ENCODE measurements at places on chromosomes 1 and 21.

- DNase-seq, result peak; percentile 3
These were observed 29.4 kb downstream of the SPATA17 start for GRCh38 chr1:217660353-217661062.

DNA sequence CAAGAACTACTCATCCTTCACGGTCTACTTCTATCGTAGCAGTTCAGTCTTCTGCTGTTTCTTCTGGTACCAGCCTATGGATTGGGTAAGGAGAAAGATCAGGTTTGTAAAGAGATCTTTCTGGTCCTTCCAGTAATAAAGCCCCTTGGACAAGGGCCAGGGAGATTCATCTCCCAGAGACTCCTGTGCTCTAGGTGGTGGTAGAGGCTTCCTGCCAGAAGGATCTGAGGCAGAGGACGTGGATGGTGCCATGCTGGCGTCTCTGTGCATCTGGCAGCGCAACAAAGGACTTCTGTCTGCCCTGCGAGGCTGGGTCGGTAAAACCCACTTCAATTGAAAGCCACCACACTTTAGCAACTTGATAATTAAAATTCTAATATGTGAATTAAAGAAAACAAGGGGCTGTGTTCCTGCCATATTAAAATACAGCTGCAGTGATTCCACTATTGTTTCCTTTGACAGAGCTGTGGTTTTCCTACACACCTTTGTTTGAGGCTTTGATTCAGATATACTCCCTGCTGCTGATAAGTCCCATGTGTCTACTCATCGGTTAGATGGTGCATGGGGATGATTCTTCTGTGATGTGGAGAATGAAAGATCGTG is 73.6 kb downstream of the ROR1 start:
- DNase-seq, result no peak

DNA sequence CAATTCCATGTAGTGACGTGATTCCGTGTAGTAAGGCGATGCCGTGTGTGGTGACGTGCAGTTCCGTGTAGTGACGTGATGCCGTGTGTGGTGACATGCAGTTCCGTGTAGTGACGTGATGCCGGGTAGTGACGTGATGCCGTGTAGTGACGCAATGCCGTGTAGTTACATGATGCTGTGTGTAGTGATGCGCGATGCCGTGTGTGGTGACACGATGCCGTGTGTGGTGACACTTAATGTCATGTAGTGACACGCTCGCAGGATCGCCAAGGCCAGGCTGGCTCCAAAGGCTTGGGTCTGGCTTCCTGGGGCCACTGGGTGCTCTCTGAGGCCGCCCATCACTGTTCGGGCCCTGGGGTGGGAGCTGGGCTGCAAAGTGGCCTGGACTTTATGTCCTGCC is 14.2 kb downstream of the COL18A1 start:
- no peak for DNase-seq

- peak; percentile 21 for DNase-seq
These were observed 524 bp downstream of the COPA start for GRCh38 chr1:160342526-160342925.

DNA sequence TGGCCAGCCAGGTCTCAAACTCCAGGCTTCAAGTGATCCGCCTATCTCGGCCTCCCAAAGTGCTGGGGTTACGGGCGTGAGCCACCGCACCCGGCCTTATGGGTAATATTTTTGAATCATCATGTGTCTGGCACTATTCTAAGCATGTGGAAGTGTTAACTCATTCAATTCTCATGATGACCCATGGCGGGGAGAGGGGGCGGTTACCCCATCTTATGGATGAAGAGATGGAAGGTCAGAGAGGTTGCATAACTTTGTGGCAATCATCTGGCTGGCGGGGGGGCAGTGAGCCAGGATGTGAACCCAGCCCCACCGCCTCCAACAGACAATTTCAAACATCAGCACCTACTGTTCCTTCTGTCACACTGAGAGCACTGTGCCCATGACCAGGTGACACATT is 11.5 kb upstream of the TAS1R2 start:
- DNase-seq, result no peak

DNA sequence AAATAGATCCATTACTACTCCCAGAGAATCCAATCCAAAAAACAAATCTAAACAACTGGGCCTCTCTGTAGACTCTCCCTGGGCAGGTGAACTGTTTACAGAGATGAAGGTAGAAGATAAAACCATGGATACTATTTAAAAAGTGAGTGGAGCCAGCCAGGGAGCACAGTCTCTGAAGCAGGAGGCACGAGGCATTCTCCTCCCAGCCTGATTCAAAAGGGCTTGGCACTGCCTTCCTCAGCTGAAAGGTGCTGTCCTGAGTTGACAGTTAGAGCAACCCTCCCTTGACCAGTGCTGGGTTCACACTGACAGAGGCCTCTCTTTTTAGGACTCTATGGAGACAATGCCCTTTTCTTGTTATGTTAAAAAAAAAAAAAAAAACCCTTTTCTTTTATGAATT is 36.8 kb downstream of the HENMT1 start:
- DNase-seq, result no peak

DNA sequence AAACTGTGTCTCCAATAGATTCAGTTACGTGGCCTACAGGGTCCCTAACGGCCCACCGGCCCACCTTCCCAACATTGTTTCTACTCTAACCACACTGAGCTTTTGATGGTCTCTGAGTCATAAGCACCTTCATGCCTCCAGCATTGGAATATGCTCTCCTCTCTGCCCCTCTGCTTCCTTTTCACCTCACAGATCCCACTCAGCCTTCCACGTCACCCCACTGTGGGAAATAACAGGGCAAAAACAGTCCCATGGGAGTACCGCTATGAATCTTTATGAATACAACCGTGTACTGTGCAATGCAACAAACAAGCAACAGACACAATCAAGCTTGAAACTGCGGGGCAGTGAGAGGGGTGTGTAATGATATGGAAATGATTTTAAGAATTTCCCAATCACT is 5.3 kb upstream of the SARS1 start:
- DNase-seq, result no peak

DNA sequence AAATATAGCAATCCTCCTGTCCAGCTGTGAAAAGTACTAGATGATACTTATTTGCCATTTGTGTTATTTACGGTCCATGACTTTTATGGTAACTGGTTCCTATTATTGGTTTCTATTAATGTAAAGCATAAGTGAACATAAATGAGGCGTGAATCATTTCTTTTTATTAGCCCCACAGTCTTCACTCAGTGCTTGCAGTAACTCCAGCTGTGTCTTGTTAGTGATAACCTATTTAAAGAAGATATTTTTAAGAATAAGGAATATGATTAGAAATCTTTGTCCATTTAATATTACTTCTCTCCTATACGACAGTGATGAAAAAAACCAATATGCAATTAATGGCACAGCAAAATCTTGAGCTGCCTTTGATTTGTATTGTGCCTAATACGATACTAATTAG is 149.9 kb downstream of the SPATA17 start:
- DNase-seq, result no peak

DNA sequence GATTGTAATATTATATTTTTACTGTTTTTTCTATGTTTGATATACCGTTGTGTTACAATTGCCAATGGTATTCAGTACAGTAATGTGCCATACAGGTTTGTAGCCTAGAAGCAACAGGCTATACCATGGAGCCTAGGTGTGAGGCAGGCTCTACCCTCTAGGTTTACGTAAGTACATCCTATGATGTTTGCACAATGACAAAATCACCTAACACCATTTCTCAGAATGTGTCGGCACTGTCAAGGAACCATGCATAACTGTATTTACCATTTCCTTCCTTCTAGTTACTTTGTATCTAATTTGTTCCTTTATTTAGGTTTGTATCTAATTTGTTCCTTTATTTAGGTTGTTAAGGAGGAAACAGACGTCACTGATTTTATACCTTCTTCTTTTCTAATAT is 9.9 kb downstream of the NPHP4 start:
- no peak for DNase-seq

DNA sequence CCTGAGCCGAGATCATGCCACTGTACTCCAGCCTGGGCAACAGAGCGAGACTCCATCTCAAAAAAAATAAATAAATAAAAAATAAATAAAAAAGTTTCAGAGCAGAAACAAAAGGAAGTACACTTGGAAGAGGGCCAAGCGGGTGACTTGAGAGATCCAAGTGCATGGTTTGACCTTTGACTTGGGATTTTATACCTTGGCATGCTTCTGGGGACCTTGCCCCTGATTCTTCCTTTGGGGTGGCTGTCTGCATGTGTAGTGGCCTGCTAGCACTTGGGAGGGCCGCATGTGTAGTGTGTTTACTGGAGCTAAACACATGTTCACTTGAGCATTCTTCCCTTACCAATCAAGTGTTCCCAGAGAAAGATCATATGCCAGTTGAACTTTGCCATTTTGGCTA is 114.0 kb downstream of the DTL start:
- no peak for DNase-seq

DNA sequence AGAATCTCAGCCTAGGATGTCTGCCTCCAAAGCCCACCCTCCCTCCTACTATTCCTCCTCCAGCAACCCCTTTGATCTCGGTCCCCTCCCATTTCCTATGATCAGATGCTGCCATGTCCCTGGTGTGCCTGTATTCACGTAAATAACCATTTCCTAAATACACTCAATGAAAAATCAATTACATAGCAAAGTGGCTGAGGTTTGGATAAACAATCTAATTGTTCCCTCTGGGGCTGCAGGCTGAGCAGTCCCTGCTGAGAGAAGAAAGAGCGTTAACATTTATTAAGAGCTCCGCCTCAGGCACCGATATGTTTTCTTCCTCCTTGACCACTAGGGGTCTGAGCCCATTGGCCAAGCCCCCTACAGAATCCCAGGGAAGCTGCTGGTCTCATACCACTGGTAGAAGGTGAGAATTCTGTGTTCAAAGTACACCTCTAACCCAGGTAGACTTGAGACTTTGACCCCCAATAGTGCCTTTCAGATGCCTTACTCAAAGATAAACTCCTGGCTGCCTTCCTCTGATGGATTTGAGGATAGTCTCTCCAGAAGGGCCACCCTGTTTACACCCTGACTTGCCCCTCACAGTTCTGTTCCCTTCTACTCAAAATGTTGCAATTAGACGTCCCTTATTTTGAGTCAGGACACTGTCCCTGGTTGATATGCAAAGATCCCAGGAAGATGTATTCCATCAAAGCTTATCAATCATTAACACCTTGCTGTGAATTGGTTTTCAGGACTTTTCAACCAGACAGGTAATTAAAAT is 33.9 kb upstream of the CAMK1G start:
- no peak for DNase-seq

GRCh38 chr1:203076031-203076511 is 9.7 kb downstream of the MYOG start:
- no peak for DNase-seq

DNA sequence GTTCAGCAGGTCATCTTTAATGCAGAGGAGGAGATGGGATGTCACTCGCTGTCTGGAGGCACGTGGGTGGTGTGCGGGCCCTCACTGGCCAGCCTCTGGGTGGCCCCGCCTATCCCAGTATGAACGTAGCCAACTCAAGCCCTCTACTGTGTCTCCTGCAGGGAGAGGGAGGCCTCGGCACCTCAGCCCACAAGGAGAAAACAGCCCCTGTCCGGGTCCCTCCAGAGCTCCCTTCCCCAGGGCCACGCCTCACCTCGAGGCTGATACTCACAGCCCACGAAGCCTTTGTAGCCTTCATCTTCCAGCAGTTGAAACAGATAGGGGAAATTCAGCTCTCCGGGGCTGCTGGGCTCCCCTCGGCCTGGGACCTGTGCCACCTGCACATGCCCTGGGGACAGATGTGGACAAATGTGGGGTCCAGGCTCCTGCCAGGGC is 2.6 kb downstream of the HYI start:
- no peak for DNase-seq

DNA sequence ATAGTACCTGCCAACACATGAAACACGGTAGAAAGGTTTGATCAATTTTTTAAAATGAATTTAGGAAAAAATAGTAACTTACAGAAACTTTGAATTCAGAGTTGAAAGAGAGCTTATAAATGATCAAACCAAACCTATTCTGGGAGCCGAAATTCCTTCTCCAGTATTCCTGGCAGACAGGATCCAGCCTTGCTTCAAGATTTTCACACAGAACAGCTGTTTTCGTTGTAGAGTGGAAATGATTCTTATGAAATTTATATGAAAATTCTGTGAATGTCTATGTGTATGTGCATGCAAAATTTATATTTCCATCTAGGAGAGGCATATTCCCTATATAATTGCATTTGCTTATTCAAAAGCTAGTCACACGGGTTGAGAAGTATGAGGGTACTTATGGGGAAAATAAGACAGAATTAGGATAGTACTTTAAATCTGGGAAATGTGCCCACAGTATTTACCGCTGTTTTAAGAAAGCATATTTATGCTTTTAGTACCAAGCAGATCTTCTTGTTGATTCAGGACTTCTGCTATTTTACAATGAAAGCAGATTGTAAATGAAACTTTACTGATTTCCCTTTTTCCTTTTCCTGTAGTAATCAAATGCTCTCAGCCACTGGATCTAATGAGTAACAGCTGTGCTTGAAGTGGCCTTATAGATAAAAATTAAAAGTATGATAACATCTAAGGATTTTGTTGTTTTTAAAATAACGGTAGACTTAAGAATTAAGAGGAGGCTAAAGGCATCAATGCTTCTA is 30.4 kb downstream of the PRRX1 start:
- DNase-seq, result no peak

DNA sequence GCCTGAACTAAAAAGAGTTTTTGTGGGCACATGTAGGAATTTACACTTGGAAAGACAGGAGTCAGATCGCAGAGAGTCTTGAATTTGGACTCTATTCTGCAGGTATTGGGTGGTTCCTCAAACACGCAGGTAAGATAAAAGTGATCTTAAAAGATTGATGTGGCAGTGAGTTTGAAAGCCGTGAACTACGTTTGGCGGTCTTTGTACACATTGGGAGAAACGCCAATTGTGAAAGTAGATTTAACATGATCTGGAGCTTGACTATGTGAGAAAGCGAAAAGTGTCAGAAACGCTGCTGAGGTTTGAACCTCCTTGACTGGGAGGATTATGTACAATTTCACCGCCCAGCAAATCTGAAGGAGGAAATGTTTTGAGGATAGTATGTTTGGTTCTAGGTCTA is 1.5 kb upstream of the PPP2R5A start:
- DNase-seq, result no peak

GRCh38 chr1:53551428-53551995 is 92.3 kb downstream of the DMRTB1 start:
- DNase-seq, result no peak

DNA sequence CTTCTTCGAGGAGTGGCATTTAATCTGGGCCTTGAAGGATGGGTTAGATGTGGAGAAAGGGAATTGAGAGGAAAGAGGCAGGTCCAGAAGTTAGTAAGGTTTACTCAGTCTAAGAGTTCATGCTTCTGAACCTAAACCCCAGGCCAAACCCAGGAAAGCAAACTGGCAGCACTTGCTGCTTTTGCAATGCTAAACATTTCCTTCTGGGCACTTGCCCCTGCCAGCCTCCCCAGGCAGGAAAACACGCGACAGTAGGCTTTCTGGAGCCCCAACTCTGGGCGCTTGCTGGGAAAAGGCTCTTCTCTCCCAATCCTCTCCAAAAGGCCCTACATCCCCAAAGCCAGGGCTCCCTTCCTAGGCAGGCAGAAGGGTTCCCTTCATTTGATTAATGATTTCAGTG is 2.5 kb downstream of the OLFML2B start:
- no peak for DNase-seq
